AG09309 (cell line): ENCODE measurements at places on chromosomes 6 and 20.

GRCh38 chr20:20375862-20376261, 8.0 kb downstream of the INSM1 start:
- no peak for DNase-seq

- no peak for DNase-seq
Measured at GRCh38 chr20:33636776-33637175, 25.4 kb upstream of the C20orf144 start.

DNA sequence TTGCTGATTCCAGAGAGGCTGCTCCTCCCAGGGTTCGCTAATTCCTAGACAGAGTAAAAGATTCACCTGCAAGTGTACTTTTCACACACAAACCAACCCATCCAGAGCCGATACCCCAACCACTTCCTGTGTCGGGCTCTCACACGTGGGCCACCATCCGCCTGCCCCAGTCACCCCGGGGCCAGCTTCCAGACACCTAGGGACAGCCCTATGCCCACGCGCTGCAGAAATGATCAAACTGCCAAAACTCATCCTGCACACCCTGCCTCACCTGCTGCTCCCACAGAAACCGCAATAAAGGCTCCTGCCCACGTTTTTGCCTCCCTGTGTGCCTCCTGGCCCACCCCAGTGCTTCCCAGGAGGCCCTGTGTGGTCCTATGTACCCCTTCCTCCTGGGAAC, 59.5 kb downstream of the PSMG4 start:
- DNase-seq = no peak

- DNase-seq = no peak
Measured at GRCh38 chr6:20335872-20336271, 65.8 kb upstream of the E2F3 start.

- no peak for DNase-seq
Measured at GRCh38 chr6:44297063-44298038, 15.8 kb downstream of the AARS2 start.

GRCh38 chr6:147507162-147508041, 1.1 kb upstream of the SAMD5 start:
- no peak for DNase-seq

DNA sequence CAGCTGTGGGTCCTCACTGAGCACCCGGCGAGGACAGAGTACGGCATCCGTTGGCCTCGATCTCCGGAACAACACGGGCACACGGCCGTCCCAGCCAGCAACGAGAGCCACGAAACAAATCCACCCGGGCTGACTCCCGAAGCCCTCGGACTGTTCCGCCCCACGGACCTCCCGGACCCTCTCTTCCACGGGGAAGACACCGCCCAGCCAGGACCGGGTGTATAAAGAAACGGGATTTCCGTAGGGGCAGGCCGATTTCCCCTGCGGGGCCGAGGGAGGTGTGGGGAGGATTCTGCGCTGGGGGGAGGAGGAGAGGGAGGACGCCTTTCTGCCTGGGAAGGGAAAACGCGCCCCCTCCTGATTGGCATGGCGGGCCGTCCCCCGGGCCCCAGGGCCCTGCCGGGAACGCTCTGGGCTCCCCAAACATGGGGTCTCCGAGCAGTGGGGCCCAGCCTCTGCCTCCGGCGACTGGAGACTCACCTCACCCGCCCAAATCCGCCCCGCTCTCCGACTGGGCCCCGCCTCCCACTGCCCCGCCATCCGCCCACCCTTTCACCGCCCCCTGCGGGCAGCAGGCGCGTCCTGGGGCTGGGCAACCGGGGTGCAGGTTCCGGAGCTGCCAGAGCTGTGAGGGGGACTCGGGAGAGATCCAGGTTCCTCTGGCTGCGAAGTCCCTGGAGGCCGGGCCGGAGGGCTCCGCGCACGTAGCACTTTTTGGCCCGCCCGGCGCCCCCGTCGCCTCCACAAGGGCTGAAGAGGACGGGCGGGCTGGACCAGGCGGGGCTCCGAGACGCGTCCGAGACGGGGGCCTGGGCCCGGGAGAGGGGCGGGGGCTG, 679 bp upstream of the PPDPF start:
- no peak for DNase-seq

DNA sequence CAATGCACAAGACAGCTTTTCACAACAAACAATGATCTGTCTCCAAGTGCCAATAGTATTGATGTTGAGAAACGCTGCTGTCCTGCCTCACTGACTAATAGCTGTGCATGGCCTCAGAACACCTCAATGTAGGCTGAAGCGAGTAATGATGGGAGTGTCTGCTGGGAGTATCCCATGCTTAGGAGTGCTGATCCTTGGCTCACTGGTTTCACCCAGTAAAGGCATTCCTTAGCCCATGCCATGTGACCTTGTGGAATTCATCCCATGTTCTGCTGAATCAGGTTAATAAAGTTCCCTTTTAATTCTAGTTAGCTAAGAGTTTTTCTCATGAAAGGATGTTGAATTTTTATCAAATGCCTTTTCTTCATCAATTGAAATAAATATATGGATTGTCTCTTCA, 3.8 kb upstream of the WFDC12 start:
- no peak for DNase-seq

DNA sequence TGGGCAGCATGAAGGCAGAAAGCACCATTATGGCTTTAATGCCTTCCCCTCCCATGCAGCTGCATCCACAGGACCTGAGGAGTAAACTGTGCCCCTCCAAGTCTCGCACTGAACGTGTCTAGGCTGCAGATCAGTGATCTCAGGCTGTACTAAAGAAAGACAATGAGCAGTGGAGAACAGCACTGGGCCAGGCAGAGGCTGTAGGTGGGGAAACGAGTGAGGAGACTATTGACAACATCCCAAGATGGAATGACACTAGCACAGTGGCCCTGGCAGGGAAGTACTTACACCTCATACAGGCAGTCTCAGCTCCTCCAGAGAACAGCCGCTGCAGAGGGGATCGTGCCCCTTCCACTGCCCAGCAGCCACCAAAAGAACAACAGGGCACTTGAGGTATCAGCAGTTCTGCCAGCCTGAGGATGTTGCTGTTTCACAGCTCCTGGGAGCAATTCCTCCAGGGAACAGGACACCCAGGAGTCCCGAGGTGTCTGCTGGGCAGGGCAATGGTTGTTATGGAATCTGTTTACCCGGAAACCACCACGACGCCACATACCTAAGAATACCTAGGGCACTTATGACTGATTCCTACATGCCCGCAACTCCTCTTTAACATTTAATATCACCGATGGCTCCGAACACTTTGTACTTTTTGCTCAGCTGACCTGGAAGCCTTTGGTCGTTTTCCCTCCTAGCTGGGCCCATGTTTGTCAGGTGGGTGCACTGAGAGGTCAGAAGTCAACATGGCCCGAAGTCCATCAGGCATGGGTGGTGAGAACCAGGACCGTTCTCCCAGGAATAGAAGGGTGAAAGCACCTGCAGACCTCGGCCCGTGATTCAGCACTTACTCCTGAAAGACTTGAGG, 79.1 kb downstream of the SLC22A23 start:
- DNase-seq = no peak

GRCh38 chr6:25136854-25137253, 142.3 kb upstream of the CARMIL1 start:
- no peak for DNase-seq

GRCh38 chr6:110816677-110817076, 1.4 kb upstream of the CDK19 start:
- no peak for DNase-seq
